ENCODE measurements at places on chromosomes 1 and 21.

DNA sequence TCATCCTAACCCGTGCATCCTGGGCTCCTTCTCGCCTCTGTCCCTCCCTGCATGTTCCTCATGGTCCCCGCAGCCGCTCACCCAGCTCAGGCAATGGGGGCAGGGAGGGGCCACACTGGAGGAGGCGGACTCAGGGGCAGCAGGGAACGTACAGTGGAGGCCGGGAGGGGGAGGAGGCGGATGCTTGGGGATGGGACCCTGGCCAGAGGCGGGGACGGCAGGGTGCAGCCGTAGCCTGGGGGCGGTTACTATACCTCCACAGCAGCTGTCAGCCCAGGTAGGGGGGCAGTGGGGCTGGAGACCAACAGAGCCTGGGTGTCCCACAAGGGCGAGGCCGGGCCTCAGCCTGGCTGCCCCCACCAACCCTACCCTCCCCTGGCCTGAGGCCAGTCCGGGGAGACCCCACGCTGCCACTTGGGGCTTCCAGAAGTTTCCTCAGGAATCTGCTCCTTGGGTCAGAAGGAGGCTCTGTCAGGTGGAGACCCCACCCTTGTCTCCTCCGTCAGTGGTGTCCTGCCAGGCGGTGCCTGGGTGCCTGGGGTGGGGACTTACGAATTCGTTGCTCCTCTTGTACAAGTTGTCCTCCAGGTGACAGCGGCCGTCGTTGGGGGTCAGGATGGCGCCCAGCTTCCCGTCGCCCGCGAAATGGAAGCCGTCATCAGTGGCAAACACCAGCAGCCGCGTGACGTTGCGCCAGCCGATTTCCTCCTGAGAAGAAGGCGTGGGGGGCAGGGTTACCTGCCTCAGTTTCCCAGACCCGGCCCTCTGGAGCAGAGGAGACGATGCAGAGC, 20.7 kb downstream of the ITGB2 start:
- peak; percentile 41 for DNase-seq

GRCh38 chr21:34200288-34200905, 127.0 kb downstream of the MRPS6 start:
- no peak for DNase-seq

DNA sequence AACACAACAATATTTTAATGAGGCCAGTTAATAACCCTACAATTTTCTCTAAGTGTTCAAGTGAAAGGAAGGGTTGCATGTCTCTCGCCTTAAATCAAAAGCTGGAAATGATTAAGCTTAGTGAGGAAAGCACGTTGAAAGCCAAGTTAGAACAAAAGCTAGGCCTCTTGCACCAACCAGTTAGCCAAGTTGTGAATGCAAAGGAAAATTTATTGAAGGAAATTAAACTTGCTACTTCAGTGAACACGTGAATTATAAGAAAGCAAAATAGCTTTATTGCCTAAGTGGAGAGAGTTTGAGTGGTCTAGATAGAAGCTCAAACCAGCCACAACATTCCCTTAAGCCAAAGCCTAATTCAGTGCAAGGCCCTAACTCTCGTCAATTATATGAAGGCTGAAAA, 135.6 kb downstream of the DUSP10 start:
- no peak for DNase-seq

GRCh38 chr1:69363236-69363635, 204.5 kb upstream of the LRRC7 start:
- DNase-seq: no peak

- no peak for DNase-seq
These were observed 15.6 kb downstream of the DDAH1 start for GRCh38 chr1:85449356-85449755.

GRCh38 chr1:96361271-96361856, 360.2 kb upstream of the PTBP2 start:
- DNase-seq: no peak

DNA sequence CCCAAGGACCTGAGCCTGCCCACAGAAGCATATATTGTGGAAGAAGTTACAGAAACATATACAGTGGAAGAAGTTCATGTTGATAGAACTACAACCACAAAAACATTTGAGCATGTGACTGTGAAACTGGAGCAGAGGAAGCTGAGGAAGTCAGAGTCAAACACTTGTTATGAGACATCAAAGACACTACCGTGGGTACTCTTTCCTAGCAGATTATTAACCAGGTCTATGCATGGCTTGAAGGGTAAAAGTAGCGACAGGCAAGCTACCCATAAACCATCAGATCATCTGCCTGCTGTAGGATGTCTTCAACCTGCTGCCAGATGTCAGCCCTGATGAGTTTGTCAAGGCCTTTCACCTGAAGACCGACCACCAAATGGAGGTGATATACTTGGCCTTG, 35.8 kb downstream of the IVNS1ABP start:
- no peak for DNase-seq

DNA sequence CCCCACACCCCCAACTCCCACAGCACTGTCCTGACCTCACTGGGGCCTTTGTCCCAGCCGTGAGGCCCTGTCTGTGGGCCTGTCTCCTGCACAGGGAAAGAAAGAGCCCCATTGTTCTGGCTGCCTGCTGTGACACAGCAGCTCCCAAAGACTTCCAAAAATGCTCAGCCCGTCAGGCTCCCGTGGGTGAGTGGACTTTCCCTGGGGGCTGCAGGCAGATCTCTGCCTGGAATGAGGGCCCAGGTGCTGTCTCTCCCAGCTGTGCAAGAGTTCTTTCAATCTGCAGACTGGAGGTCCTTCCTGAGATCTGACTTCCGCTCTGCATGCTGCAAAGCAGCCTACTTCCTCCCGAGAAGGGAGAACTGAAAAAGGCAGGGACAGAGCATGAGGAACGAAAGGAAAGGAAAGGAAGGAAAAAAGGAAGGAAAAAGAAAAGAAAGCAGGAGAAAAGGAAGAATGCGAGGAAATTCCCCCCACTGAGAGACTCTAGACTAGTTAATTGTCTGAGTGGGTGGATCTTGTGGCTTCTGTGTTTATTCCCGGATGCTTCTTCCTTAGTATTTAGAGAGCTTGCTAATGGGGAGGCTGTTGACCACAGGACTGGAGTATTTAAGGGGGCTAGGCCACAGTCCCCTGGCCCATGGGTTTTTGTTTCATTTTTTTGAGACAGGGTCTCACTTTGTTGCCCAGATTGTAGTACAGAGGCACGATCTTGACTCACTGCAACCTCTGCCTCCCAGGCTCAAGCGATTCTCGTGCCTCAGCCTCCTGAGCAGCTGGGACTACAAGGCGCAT, 15.0 kb downstream of the NES start:
- DNase-seq: peak; percentile 82

Data from osteoblast (primary cell).